ENCODE measurements at places on chromosomes 1 and 21. TPM values are rescaled to one million over a fixed set of nuclear protein-coding genes. Genes with fewer than 3 reads are reported as not detected.

- no peak for DNase-seq
Measured at GRCh38 chr1:180988253-180988752, 34.4 kb downstream of the STX6 start.

GRCh38 chr1:159669338-159669737 is 45.1 kb downstream of the CRP start:
- DNase-seq: no peak

GRCh38 chr1:208047476-208047934 is 136.6 kb upstream of the CD34 start:
- no peak for DNase-seq

DNA sequence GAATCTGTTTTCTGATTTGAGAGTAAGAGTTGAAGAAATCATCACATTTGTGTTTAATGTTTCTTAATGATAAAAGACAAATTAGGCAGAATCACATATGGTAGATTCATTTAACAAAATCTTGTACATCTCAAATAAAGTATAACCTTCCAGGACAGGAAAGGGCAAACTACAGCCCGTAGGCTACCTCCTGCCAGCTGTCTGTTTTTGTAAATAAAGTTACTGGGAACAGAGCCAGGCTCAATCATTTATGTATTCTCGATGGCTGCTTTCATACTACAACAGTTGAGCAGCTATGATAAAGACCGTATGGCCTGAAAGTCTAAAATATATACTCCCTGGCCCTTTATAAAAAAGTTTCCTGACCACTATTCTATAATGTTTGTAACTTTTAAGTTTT is 204.1 kb downstream of the COL24A1 start:
- DNase-seq: no peak

DNA sequence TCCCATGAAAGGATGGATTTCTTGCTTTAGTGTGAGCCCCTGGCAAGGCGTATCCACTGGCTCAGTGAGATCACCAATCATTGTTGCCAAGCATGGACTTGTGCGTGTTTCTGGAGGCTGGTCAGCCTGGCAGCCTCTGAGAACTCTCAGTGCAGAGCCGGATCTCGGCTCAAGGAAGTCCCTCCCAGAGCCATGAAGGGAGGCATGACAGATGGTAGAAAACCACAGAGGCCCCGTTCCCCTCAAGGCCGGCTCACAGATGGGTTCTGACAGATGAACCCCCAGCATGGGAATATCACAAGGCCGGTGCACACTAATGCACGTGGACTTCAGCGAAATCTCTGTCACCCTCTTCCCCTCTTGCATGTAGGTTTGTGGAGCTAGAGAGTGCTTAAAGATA is 290.5 kb downstream of the AJAP1 start:
- DNase-seq: no peak

DNA sequence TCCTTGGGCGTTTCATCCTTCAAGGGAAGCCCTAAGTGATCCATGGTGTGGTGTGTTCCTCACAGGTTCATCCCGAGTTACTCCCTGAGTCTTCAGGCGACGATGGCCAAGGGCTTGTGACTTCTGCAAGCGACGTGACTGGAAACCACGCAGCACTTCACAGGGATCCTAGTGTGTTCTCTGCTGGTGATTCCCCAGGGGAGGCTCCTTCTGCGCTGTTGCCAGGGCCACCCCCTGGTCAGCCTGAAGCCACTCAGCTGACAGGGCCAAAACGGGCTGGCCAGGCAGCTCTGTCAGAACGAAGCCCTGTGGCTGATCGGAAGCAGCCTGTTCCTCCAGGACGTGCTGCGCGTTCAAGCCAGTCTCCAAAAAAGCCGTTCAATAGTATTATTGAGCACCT is 71.5 kb downstream of the VPS26C start:
- no peak for DNase-seq

GRCh38 chr1:172486805-172487454 is 43.1 kb upstream of the PIGC start:
- DNase-seq: peak; percentile 35

- no peak for DNase-seq
Measured at GRCh38 chr1:158180741-158181576, at the start of gene CD1D. CD1D (plus strand) TSS chr1:158180895; CDS start chr1:158181102, 207 bp downstream.

DNA sequence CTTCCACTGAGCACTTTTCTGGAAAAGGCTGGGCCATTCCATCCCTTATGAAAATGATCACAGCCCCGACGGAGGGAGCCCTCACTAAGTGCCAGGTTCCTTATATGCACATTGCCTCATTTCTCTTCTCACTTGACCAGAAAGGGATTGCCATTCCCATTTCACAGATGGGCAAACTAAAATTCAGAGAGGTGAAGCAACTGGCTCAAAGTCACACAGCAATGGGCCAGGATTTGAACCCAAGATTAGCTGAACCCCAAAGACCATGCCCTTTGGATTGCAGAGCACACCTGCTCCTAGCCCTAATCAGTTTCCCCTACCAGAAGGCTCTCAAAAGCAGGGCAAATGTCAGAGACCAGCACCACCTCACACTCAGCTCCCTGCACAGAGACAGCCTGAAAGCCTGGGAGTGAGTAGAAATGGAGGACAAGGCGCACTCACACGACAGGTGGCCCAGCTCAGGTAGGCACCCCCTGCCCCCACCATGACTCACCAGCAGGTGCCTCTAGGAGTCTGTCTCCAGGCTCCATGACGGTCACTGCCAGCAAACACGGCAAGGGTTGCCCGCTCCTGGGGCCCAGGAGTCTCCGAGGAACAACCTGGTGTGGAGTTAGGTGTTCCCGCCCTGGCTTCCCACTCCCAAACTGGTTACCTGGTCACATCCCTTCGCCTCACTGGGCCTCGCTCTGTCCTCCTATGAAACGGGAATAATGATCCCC is 21.7 kb downstream of the SDC3 start:
- no peak for DNase-seq

DNA sequence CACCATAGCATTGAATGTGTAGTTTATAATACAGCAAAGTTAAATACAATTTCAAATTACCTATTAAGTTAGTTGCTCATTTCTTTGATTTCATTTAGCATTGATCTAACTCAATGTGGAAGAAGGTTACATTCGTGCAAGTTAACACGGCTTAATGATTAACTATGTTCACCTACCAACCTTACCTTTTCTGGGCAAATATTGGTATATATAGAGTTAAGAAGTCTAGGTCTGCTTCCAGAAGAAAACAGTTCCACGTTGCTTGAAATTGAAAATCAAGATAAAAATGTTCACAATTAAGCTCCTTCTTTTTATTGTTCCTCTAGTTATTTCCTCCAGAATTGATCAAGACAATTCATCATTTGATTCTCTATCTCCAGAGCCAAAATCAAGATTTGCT is at the start of gene ANGPTL3:
ANGPTL3 (plus strand) TSS at position 240 of the 400 bp plus-strand sequence; CDS start at position 287, 47 bp downstream.
- no peak for DNase-seq

GRCh38 chr1:146001709-146002108 is 5.3 kb upstream of the TXNIP start:
- DNase-seq: no peak

- no peak for DNase-seq
Measured at GRCh38 chr1:59262631-59263030, 34.3 kb upstream of the FGGY start.

- DNase-seq: no peak
Measured at GRCh38 chr1:98947071-98947470, 57.6 kb downstream of the PLPPR5 start.

- no peak for DNase-seq
Measured at GRCh38 chr1:201418461-201418860, 3.1 kb downstream of the TNNI1 start.

DNA sequence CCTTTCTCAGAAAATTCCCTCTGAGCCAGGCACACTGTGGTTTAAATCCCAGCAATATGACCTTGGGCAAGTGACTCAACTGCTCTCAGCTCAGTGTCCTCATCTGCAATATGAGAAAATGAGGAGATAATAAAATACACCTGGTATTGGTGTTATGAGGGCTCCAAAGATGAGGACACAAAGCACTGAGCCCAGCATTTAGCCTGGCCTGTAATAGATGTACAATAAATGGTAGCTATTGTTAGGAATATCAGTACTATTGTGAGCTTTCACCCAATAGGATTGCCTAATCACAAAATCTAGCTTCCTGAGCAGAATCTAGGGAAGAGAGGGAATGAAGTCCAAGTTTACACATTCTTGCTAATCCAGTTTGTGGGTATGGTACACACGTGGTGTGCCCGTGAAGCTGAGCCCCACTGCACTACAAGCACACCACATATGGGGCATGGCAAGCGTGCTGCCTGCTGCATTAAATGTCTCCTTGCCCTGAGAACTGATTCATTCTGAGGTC is 24.3 kb upstream of the SLC30A1 start:
- DNase-seq: no peak

DNA sequence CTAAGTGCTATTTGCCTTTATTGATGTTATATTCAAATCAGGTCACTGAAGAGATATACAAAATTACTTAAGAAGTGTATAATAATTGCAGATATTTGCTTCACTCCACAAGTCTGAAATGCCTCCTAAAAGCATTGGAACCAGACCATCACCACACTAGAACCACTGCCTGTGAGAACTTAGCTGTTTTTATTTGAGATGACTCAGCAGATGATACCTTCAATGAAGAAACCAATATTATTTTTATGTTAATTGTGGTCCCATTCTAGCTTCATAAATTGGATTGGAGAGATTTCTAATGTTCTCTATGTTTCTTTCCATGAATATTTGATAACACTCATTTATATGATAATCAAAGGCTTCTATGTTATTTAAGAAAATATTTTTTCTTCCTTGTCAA is 740.6 kb downstream of the KCNT2 start:
- no peak for DNase-seq

- no peak for DNase-seq
Measured at GRCh38 chr1:165542647-165543046, 1.2 kb upstream of the LRRC52 start.

DNA sequence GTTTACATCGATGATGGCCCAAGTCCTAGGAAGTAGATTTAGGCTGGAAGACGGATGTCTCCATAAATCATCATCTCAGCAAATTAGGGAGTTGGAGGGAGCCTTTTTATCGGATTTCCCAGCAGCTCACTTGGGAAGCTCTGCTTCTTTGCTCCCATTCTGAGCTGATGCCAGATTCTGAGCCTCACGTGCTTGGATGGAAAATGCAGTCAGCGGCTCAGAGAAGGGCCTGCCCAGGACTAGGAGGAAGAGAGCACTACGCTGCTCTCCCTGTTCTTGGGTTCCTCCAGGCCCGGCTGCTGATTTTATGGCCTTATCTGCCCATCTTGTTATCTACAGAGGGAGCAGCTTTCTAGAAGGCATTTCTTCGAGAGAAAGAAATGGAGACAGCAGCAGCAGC is 42.0 kb downstream of the UBIAD1 start:
- DNase-seq: no peak

GRCh38 chr1:174031099-174031498 is 8.9 kb upstream of the RC3H1 start:
- DNase-seq: no peak

DNA sequence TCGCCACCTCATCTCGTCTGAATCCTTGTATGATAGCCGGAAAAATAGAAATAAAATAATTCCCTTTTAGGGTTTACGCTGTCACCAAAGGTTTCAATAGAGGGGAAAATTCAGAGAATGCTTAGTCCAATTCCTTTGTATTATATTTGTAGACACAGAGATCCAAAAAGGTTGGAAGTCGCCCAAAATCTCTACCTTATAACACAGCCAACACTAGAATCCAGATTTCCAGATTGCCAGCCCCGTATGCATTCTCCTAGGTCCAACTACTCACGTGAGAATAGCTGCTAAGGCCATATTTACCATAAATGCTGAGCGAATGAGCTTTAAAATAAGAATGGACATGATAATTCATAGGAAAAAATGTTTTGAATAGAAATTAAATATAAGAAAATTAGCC is 124.5 kb downstream of the KCNK1 start:
- no peak for DNase-seq

- no peak for DNase-seq
Measured at GRCh38 chr1:210248341-210248740, 15.7 kb downstream of the SERTAD4 start.

- DNase-seq: no peak
Measured at GRCh38 chr1:187336441-187337168, 507.9 kb downstream of the PLA2G4A start.

- DNase-seq: no peak
Measured at GRCh38 chr1:230123280-230124185, 56.5 kb downstream of the GALNT2 start.

DNA sequence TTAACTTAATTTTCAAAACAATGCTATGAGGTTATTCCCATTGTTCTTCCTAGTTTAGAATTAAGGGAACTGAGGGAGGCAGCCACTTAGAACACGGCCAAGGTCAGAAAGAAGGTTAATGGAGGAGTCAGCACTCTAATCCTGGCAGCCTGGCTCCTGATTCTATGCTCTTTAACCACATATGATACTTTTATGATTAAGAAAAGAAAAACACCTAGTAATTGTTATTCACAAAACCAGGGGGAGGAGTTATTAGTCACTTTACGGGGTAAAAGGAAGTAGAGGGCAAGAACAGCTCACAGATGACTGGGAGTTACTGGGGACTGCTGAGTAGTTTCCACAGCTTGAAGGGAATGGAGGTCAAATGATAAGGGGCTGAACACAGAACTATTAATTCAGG is 38.6 kb downstream of the GADD45A start:
- DNase-seq: peak; percentile 60

- DNase-seq: no peak
Measured at GRCh38 chr1:184757406-184757805, 2.7 kb upstream of the EDEM3 start.

- no peak for DNase-seq
Measured at GRCh38 chr1:208668991-208669390, 424.8 kb upstream of the PLXNA2 start.

- no peak for DNase-seq
Measured at GRCh38 chr1:93395195-93395594, 49.5 kb downstream of the DR1 start.

DNA sequence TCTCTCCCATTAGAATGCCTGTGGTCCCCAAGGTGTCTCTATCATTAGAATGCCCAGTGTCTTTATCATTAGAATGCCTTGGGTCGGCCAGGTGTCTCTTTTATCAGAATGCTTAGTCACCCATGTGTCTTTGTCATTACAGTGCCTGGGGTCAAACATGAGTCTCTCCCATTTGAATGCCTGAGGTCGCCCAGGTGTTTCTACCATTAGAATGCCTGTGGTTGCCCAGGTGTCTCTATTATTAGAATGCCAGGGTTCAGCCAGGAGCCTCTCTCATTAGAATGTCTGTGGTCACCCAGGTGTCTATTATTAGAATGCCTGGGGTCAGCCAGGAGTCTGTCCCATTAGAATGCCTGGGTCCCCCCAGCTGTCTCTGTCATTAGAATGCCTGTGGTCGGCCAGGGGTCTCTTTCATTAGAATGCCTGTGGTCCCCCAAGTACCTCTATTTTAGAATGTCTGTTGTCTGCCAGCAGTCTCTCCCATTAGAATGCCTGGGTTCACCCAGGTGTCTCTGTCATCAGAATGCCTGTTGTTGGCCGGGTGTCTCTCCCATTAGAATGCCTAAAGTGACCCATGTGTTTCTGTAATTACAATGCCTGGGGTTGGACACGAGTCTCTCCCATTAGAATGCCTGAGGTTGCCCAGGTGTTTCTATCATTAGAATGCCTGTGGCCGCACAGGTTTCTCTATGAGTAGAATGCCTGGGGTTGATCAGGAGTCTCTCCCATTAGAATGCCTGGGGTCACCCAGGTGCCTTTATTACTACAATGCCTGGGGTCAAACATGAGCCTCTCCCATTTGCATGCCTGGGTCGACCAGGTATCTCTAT is 57.1 kb downstream of the RNF187 start:
- no peak for DNase-seq

Gene TNFRSF14
- total RNA-seq: 1.8 TPM

Gene BARHL2
- 0.11 TPM for total RNA-seq

Gene MPZ
- 11.4 TPM for total RNA-seq

Gene RAD54L
- total RNA-seq: 67.0 TPM

Gene RBP7
- total RNA-seq: not detected

Gene LORICRIN
- total RNA-seq: not detected

Gene SASS6
- 18.7 TPM for total RNA-seq

Gene ZNF683
- not detected for total RNA-seq

Gene SLAMF7
- 0.35 TPM for total RNA-seq

Gene RNU1-3
- total RNA-seq: 2,231 TPM

Gene FMO1
- not detected for total RNA-seq

Measured in K562 (cell line).